NCI-H2171 treated with DMSO at 0.1 percent for 48 hours (cell line): ENCODE measurements at places on chromosomes 12 and 14.

DNA sequence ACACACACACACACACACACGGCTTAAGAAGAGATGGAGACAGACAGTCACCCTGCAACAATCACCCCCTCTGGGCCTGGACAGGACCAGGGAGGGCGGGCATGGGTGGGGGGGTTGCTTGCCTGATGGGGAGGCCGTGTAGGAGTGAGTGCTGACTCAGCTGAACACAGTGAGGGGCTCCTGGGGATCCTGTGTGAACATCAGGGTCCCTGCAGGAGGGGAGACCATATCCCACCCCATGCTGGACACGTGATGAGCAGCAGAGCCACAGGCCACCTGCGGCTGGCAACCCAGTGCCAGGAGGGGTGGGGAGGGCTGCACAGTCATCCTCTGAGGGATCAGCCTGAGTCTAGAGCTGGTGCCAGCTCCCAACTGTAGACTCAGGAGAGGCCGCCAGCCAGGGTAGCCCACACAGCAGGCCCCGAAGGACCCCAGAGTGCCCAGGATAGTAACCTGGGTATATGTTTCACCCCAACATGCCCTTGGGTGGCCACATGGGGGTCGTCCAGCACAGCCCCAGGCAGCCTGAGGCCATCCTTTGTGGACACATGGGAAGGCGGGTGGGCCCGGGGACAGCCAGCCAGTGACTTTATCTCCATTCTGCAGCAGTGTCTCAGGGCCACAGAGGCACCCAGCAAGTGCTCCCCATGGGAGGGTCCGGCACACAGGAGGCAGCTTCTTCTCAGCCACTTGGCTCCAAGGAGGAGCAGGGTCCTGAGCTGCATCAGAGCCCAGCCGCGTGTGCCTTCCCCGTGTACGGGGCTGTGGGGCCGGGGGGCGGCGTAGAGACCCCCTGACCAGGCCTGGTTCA is 73.7 kb upstream of the SFSWAP start:
- no peak for DNase-seq

DNA sequence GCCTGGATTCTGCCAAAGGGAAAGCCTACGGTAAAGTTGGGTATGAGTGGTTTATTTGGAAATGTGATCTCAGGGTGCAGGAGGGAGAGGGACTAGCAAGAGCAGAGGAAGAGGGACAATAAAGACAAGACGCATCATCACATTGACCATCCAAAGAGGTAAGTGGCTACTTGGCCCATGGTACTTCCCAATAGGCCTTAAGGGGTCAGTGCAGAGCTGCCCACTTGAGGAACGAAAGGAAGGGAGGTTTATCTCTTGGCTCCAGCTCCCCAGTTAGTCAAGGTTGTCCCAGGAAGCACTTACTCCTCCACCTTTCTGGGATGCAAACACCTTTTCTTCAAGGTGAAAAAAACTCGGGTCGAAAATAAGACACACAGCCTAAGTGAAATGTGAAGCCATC is 323.9 kb downstream of the TMEM132D start:
- DNase-seq, result no peak

DNA sequence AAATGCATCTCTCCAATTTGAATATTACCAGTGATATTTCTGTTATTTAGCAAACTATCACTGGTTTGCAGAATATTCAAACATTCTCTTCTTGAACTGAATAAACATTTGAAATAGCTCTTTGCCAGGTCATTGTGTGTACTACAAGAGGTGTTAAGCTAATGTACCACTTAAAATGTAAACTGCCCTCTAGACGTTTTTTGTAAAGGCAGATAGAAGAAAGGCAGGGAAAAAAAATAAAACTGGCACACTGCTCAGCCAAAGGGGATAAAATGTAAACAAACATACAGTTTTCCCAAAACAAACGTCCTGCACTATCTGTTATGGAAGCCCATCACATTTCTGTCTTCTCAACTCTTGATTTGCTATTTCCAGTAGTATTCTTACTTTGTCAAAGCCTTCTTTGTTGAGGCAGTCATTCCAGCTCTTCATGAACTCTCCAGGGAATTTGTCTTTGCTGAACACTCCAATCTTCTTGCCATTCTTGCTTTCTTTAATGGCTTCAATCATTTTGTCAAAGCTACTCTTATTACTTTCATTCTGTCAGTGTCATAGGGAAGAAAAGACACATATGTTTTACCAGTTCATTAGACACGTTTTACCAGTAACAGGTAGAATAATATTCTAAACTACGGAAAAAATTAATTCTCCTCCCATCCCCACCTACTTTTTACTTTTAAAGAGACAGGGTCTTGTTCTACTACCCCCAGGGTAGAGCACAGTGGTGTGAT is 13.7 kb downstream of the SUPT16H start:
- DNase-seq, result no peak

- no peak for DNase-seq
These were observed 23.6 kb downstream of the SAMD4A start for GRCh38 chr14:54590481-54590880.
